ENCODE measurements at places on chromosomes 12 and 14. TPM values are rescaled to one million over a fixed set of nuclear protein-coding genes. Genes with fewer than 3 reads are reported as not detected.
A peak's percentile ranks its signal among the peaks of the same experiment; 100 is the strongest.

DNA sequence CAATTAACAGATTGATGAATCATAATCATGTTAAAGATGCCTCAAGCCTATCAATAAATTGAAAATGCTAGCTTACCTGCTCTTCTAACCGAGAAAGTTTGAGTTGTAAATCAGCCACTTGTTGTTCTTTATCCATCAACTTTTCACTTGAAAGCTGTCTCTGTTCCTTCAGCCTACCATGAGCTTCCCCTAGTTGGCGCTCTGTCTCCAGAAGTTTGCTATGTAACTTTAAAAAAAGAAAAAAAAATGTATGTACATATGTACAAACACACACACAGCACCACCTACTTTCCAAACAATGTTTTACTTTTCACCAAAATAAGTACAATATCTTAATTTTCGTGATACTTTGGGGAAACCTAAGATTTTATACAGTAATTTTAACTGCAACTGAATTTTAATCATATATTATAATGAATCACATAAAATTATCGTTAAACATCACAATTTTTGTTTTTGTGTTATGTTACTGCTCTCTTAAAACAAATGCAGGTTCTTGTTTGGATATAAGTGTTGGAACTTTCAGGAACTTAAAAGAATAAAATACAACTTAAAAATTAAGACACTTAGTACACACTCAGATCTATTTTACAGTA, 101.2 kb downstream of the EEA1 start:
- no peaks in the 10 kb centered on the region for H3K27me3 ChIP-seq
- H3K27ac ChIP-seq, result no peak overlapping the region
- no peaks in the 10 kb centered on the region for H3K4me1 ChIP-seq
- peak; percentile 34 for DNase-seq
- H3K36me3 ChIP-seq, result peaks cover 2% of the 10 kb centered on the region

GRCh38 chr12:107469011-107469410, 216.6 kb upstream of the PWP1 start:
- no peak overlapping the region for H3K4me3 ChIP-seq
- DNase-seq, result no peak
- H3K36me3 ChIP-seq, result no peaks in the 10 kb centered on the region
- no peaks in the 10 kb centered on the region for H3K4me1 ChIP-seq

NRXN3 gene
- total RNA-seq, result 0.51 TPM

ASCL1 gene
- total RNA-seq, result not detected

GRCh38 chr12:131454418-131455217, 256.3 kb upstream of the SFSWAP start:
- H3K27ac ChIP-seq, result no peak overlapping the region
- no peaks in the 10 kb centered on the region for H3K36me3 ChIP-seq
- no peak for DNase-seq
- H3K4me1 ChIP-seq, result no peaks in the 10 kb centered on the region
- H3K4me3 ChIP-seq, result no peak overlapping the region

DNA sequence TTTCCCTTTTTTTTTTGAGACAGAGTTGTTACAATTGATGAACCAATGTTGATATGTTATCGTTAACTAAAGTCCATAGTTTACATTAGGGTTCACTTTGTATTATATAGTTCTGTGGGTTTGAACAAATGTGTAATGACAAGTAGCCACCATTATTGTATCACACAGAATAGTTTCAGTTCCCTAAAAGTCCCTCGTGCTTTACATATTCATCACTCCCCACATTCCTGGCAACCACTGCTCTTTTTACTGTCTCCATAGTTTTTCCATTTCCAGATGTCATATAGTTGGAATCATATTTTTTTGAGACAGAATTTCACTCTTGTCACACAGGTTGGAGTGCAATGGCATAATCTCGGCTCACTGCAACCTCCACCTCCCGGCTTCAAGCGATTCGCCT, 12.5 kb downstream of the HSD17B6 start:
- no peaks in the 10 kb centered on the region for H3K4me1 ChIP-seq
- no peak for DNase-seq
- no peaks in the 10 kb centered on the region for H3K27me3 ChIP-seq
- H3K4me3 ChIP-seq, result no peak overlapping the region
- no peaks in the 10 kb centered on the region for H3K36me3 ChIP-seq

RAB5B gene
- total RNA-seq, result 46.2 TPM

DNA sequence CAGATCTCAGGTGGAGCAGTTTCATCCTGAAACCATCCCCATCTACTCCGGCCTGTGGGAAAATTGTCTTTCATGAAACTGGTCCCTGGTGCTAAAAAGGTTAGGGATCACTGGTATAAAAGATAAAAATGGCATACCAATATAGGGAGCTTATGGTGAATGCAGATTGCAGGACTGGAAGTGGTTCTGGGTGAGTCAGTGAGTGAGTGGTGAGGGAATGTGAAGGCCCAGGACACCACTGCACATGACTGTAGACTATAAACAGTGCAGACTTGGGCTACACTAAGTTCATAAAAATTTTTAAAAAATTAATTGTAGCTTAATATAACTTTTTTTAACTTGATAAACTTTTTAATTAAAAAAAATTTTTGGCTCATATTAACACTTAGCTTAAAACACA, 67.0 kb upstream of the RD3L start:
- H3K4me1 ChIP-seq, result no peaks in the 10 kb centered on the region
- H3K27ac ChIP-seq, result no peak overlapping the region
- DNase-seq, result no peak
- no peak overlapping the region for H3K4me3 ChIP-seq
- no peaks in the 10 kb centered on the region for H3K36me3 ChIP-seq
- no peaks in the 10 kb centered on the region for H3K27me3 ChIP-seq

- H3K27ac ChIP-seq, result no peak overlapping the region
- H3K27me3 ChIP-seq, result no peaks in the 10 kb centered on the region
- H3K36me3 ChIP-seq, result no peaks in the 10 kb centered on the region
- H3K4me3 ChIP-seq, result no peak overlapping the region
- H3K4me1 ChIP-seq, result no peaks in the 10 kb centered on the region
Observed at GRCh38 chr12:87216436-87216835, 812.8 kb downstream of the C12orf50 start.

- H3K27ac ChIP-seq, result no peak overlapping the region
- no peak overlapping the region for H3K4me3 ChIP-seq
- H3K4me1 ChIP-seq, result no peaks in the 10 kb centered on the region
Observed at GRCh38 chr14:33475623-33476022, 475.3 kb downstream of the EGLN3 start.

DNA sequence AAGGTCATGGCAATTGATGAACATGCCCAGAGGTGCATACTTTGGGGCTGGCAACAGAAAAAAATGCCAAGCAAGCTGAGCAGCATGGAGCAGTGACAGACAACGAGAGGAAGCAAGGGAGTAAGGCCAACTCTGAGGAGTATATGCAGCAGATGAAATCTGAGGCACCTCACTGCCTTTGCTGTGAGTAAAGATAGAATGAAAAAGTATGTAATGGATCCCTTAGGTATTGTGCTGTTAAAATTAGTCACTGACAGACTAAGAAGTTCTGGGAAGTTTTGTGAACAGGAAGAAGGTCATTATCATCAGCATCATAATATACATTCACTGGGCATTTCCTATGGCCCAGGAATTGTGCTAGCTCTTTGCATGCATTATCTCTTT, 269.9 kb downstream of the DUSP6 start:
- H3K4me1 ChIP-seq, result no peaks in the 10 kb centered on the region
- H3K36me3 ChIP-seq, result no peaks in the 10 kb centered on the region

KTN1 gene
- total RNA-seq, result 164 TPM

- H3K4me3 ChIP-seq, result no peak overlapping the region
- H3K36me3 ChIP-seq, result no peaks in the 10 kb centered on the region
- no peak overlapping the region for H3K27ac ChIP-seq
- peak; percentile 24 for DNase-seq
- H3K27me3 ChIP-seq, result no peaks in the 10 kb centered on the region
Observed at GRCh38 chr14:54172562-54172961, 215.9 kb upstream of the BMP4 start.

PLEKHD1 gene
- total RNA-seq, result under 0.01 TPM

DNA sequence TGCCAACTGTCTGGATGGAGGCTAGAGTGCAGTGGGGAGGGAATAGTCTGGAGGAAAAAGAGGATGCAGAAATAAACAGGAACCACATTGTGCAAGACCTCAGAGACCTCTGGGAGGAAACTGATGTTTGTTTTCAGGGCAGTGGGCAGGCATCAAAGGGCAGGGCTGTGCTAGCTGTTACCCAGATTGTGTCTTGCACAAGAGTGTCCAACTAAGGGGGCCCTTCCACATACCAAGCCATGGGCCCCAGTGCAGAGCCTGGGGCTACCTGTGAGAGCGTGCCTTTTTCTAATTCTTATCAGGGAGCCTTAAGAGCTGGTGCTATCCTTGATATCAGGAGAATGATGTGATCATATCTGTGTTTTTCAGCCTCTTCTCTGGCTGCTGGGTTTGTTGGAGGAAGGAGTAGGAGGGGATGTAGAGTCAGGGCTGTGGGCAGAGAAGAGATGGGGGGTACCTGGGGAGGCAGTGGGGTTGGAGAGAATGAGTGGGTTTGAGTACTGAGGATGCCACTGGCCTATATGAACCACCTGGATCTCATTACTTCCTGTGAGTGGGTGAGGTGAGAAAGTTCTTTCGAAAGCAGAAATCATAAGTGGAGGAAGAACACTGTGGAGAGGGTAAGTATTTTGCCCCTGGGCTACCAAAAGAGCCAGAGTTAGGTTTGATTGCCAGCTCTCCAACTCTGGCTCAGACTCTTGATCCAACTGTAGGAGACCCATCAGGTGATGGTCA, 259.2 kb upstream of the CRY1 start:
- peaks cover 6% of the 10 kb centered on the region for H3K4me1 ChIP-seq
- no peak overlapping the region for H3K4me3 ChIP-seq
- no peaks in the 10 kb centered on the region for H3K36me3 ChIP-seq
- no peaks in the 10 kb centered on the region for H3K27me3 ChIP-seq
- no peak for DNase-seq

- H3K27me3 ChIP-seq, result no peaks in the 10 kb centered on the region
- peak; percentile 94 for DNase-seq
- no peaks in the 10 kb centered on the region for H3K36me3 ChIP-seq
- H3K4me1 ChIP-seq, result peaks cover 7% of the 10 kb centered on the region
Observed at GRCh38 chr12:98439981-98440581, 75.3 kb upstream of the TMPO start.

- H3K27me3 ChIP-seq, result no peaks in the 10 kb centered on the region
- DNase-seq, result peak; percentile 45
- peaks cover 4% of the 10 kb centered on the region for H3K4me1 ChIP-seq
- H3K36me3 ChIP-seq, result no peaks in the 10 kb centered on the region
- H3K27ac ChIP-seq, result peak overlapping the region; percentile 80
- peak overlapping the region; percentile 93 for H3K4me3 ChIP-seq
Observed at GRCh38 chr14:71321574-71322315, 414.5 kb downstream of the PCNX1 start.

DNA sequence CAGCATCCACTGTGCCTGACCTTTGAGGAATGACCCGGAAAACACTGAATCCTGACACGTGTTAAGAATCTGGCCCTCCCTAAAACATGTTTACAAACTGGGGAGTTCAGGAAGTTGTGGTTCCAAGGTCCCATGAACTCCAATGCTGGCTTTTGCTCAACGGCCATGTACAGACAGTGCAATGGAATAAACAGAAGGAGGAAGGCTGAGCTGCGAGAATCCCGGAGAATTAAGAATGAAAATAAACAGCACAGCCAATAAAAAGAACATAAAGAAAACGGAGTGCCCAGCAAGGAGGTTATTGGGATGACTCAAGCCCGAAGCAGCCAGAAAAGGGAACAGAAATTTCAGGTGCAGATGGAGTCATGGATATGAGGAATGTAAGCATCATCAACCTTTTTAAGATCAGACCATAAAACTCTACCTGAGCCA, 32.3 kb downstream of the BCL11B start:
- H3K4me1 ChIP-seq, result no peaks in the 10 kb centered on the region
- no peak for DNase-seq
- no peak overlapping the region for H3K27ac ChIP-seq
- no peaks in the 10 kb centered on the region for H3K36me3 ChIP-seq

GRCh38 chr12:42091769-42092168, 52.9 kb downstream of the GXYLT1 start:
- no peaks in the 10 kb centered on the region for H3K36me3 ChIP-seq
- no peak overlapping the region for H3K27ac ChIP-seq
- H3K4me1 ChIP-seq, result peaks cover 2% of the 10 kb centered on the region
- no peak for DNase-seq

- H3K4me3 ChIP-seq, result peak overlapping the region; percentile 87
- peak overlapping the region; percentile 70 for H3K27ac ChIP-seq
- H3K27me3 ChIP-seq, result no peaks in the 10 kb centered on the region
- peaks cover 23% of the 10 kb centered on the region for H3K36me3 ChIP-seq
- H3K4me1 ChIP-seq, result peaks cover 8% of the 10 kb centered on the region
Observed at GRCh38 chr14:24147761-24148428, 597 bp downstream of the RNF31 start.

GRCh38 chr12:30448038-30448437, 247.6 kb downstream of the IPO8 start:
- no peak overlapping the region for H3K27ac ChIP-seq
- H3K27me3 ChIP-seq, result no peaks in the 10 kb centered on the region
- H3K36me3 ChIP-seq, result no peaks in the 10 kb centered on the region
- no peak for DNase-seq

DNA sequence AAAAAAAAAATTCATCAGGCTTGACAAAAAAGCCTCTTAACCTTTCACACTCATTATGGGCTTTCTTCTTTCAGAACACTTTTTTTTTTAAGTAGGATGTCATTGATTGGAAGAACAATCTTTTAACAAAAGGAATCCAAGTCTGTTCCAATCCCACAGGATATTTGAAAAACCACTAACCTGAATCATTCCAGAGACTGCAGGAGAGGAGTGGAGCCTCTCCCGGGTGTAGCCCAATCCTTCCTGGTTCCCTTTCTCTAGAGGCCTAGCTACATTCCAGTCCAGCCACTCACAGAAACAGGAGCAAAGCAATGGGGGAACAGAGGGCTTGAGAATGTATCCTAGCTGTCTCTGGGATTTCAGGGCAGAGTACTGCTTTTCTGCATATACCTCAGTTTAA, 4.3 kb downstream of the MFAP5 start:
- H3K4me3 ChIP-seq, result no peak overlapping the region
- no peaks in the 10 kb centered on the region for H3K27me3 ChIP-seq
- no peaks in the 10 kb centered on the region for H3K36me3 ChIP-seq
- DNase-seq, result peak; percentile 18
- H3K4me1 ChIP-seq, result no peaks in the 10 kb centered on the region

DCTN2 gene
- total RNA-seq, result 101 TPM

DTX1 gene
- 0.26 TPM for total RNA-seq

Measured in fibroblast of lung (primary cell).